ENCODE measurements at places on chromosomes 5 and 9. TPM values are rescaled to one million over a fixed set of nuclear protein-coding genes. Genes with fewer than 3 reads are reported as not detected.

DNA sequence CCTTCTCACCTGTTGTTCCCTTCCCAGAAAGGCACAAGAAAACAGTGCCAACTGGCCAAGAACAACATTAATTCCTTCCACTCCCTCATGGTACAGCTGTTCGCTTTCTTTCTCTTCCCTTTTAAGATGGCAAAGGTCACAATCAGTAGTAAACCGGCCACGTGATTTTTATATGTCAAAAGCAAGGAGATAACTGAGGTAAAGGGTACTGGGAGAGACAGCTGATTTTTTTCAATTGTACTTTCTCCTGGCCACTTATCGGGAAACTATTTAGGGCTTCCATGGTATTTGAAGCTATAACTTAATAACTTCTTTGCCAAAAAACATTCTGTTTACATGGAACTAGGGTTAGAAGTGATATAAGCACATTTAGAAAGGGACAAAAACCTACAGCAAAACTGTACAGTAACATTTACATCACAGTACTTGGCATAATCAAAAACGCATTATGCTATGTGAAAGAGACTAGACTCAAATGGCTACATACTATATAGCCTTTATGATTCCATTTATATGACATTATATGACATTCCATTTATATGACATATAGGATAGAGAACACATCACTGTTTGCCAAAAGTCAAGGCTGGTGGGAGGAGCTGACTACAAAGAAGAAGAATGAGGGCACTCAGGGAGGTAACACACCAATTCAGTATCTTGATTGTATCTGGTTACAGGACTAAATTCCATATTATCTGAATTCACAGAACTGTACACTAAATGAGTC lies 24.8 kb downstream of the PLPP1 start:
- H3K4me3 ChIP-seq: no peak overlapping the region
- peaks cover 18% of the 10 kb centered on the region for H3K4me1 ChIP-seq
- no peak overlapping the region for H3K27ac ChIP-seq
- no peaks in the 10 kb centered on the region for H3K27me3 ChIP-seq
- H3K36me3 ChIP-seq: no peaks in the 10 kb centered on the region

DNA sequence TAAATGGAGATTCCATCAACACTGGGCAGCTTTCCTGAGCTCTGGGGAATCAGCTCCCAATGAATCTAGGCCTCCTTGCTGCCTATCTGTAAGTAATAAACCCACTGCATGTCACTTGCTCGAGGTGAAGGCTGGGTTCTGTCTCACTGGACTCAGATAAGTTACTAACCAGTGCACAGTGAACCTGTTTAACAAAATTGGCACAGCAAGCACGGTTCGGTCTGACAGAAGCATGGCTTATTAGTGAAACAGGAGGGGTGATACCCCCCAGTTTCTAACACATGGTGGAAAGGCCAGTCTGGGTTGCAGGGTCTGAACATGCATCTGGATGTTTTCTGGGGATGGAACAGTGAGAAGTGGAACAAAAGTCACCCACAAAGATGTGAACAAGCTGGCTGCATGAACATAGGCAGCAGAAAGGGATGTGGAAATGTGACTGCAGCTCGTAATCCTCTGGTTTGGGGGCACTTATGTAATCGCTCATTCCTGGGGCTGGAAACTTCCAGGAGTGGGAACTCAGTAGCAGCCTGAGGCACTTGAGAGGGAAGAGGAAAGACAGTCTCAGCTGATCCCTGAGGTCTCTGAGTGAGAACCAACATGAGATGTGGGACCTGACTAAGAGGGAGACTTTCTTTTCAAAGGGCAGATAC lies 37.7 kb downstream of the UGT3A2 start:
- H3K4me1 ChIP-seq: no peaks in the 10 kb centered on the region
- H3K36me3 ChIP-seq: no peaks in the 10 kb centered on the region
- no peak overlapping the region for H3K4me3 ChIP-seq

Gene C9
- total RNA-seq: not detected

Gene IFNK
- not detected for total RNA-seq

DNA sequence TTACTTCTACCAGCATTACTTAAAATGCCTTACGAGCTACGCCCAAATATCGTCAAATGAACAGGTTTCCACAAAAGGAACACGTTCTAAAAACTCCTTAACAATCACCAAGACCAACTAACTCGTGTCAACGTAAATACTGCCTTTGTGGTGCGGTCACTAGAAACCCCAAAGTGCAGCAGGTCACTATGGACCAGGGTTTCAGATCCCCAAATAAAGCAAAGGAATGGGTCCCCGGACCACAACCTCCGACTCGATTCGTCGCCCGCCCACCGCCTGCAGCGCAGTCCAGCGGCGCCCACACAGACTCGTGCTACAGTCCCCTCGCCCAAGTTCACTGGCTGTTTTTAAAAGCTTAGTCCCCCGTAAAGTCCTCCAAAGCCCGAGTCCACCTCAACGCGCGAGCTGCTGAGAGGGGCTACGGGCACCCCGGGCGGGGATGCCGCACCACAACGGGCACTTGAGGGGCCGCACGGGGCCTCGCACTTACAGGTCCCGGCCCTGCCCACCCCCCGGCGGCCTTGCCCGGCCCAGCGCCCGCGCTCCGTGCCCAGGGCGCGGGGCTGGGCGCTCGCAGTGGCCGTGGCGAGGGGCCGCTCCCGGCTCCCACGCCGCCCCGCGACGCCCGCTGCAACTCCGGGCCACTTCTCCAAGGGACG lies 1.1 kb downstream of the NFIB start:
- no peak overlapping the region for H3K27ac ChIP-seq

- no peaks in the 10 kb centered on the region for H3K27me3 ChIP-seq
- H3K4me1 ChIP-seq: peaks cover 24% of the 10 kb centered on the region
Measured at GRCh38 chr9:135929656-135930445, 22.5 kb upstream of the CAMSAP1 start.

GRCh38 chr9:134329886-134330285 lies 3.6 kb downstream of the RXRA start:
- DNase-seq: no peak
- no peak overlapping the region for H3K27ac ChIP-seq
- no peaks in the 10 kb centered on the region for H3K4me1 ChIP-seq
- H3K4me3 ChIP-seq: no peak overlapping the region
- H3K27me3 ChIP-seq: no peaks in the 10 kb centered on the region
- no peaks in the 10 kb centered on the region for H3K36me3 ChIP-seq

GRCh38 chr9:107665057-107665456 lies 175.5 kb upstream of the KLF4 start:
- no peak overlapping the region for H3K27ac ChIP-seq
- H3K4me1 ChIP-seq: no peaks in the 10 kb centered on the region
- DNase-seq: no peak
- no peaks in the 10 kb centered on the region for H3K36me3 ChIP-seq

Gene WDR38
- total RNA-seq: not detected

Gene MYMK
- not detected for total RNA-seq

Gene CCL21
- total RNA-seq: not detected

Gene STC2
- total RNA-seq: 27.8 TPM

DNA sequence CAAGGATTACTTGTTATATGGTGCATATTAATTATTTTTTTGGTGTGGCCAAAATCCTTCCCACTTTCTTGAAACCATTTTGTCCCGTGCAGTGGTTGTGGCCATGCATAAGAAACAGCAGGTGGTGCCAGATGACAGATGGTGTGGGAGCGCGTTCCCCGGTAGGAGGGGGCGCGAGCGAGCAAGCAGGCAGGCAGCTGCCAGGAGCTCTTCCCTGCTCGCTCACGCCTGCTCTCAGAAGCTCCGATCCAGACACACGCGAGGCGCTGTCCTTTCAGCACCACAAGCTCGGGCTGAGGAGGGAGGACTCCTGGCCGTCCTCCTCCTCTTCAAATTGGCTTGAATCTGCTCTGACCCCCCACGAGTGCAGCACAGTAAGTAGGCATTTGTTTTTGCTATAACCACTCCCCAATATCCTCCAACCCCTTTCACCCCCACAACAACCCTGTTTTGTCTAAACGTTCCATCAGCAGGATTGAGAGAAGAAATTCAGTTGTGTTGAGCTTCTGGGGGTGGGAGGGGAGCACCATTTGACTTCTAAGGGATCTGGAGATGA lies at the start of gene NSG2:
Gene NSG2, plus strand, starts transcription at position 237 of the 556 bp plus-strand sequence. CDS start 1,050 bp downstream, outside the sequence.
- DNase-seq: peak; percentile 62
- no peaks in the 10 kb centered on the region for H3K36me3 ChIP-seq
- H3K27ac ChIP-seq: no peak within 1 kb of the TSS
- H3K27me3 ChIP-seq: peaks cover 37% of the 10 kb centered on the region

Gene MARCOL
- not detected for total RNA-seq

DNA sequence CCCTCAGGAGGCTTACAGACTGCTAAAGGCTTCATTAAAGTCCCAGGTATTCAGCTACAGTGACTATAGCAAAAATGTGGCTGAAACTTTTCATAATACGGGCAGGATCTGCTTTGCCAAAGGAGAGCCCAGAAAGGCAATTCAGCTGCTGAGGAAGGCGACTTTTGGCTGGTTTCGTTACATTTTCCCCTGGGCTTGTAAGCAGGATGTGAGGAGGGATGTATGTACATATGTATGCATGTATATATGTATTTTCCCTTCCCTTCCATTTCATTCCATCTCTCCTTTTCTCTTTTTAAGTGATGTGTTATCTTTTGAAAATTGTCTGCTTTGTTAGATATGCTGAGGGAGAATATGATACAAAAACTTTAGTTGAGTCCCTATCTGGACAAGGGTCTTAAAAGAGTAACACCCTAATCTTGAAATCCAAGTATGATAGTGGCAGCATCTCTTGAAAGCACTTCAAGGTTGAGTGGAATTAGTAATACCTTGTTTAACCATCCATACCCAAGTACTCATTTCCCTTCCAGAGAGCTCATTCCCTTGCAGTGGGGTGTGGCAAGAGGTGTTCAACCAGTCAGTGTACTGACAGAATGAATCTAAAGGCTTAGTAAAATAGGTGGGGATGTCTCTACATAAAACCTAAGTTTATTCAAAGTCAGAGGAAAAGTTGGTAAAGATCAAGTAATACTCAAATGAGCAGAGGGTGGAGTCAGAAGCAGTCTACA lies 28.7 kb downstream of the RAD1 start:
- H3K4me1 ChIP-seq: no peaks in the 10 kb centered on the region
- no peak overlapping the region for H3K27ac ChIP-seq
- no peaks in the 10 kb centered on the region for H3K36me3 ChIP-seq
- no peak for DNase-seq
- H3K4me3 ChIP-seq: no peak overlapping the region

Gene BHMT2
- not detected for total RNA-seq

DNA sequence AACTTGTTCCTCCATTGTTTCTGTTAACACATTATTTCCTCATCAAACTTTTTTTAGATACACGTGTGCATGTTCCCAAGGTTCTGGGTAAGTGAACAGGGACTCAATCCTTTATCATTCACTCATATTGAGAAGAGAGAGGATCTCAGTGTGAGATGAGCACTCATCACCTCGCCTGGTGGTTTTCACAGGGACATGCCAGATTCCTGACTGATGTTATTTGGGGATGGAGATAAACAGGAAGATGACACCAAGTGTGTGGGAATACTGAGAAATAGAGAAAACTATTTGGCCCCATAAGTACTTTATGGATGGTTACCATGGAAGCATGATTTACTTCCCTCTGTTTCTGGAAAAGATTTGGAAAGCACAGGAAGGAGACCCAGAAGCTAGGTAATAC lies 533.3 kb upstream of the DMAC1 start:
- DNase-seq: no peak
- H3K4me3 ChIP-seq: no peak overlapping the region
- no peaks in the 10 kb centered on the region for H3K4me1 ChIP-seq
- H3K27me3 ChIP-seq: peaks cover 8% of the 10 kb centered on the region

Gene DNAI1
- total RNA-seq: not detected

Gene FOXD4
- not detected for total RNA-seq

GRCh38 chr9:97568461-97569275 lies 64.5 kb downstream of the TSTD2 start:
- no peaks in the 10 kb centered on the region for H3K27me3 ChIP-seq
- H3K4me1 ChIP-seq: peaks cover 3% of the 10 kb centered on the region
- H3K27ac ChIP-seq: no peak overlapping the region
- H3K36me3 ChIP-seq: no peaks in the 10 kb centered on the region
- H3K4me3 ChIP-seq: no peak overlapping the region

DNA sequence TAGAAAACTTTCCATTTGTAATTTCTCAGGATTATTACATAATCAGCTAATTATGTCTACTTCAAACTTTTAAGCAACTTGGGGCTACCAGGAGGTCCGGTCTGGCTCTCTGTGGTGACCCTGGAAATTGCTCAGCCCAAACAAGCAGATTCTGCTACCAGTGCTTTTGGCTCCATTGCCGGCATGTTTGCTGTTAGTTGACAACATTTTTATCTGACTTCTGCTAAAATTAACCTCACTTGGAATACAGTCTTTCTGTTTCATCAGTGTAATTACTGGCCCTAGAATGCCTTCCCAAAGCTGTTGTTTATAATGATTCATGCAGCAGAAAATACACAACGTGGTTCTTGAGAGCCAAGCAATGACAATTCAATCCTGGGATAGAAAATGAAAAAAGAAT lies 38.5 kb upstream of the FAM81B start:
- no peaks in the 10 kb centered on the region for H3K4me1 ChIP-seq
- H3K36me3 ChIP-seq: no peaks in the 10 kb centered on the region
- no peak overlapping the region for H3K27ac ChIP-seq
- H3K4me3 ChIP-seq: no peak overlapping the region
- no peak for DNase-seq

DNA sequence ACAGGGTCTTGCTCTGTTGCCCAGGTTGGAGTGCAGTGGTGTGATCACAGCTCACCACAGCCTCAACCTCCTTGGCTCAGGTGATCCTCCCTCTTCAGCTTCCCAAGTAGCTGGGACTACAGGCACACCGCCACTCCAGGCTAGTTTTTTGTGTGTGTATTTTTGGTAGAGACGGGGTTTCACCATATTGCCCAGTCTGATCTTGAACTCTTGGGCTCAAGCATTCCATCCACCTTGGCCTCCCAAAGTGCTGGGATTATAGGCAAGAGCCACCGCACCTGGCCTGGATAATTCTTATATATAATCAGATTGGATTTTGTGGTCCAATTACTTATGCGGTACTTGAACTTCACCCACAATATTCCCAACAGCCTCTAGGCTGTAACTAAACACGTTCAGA lies 19.8 kb downstream of the CCDC69 start:
- no peak overlapping the region for H3K4me3 ChIP-seq
- H3K27me3 ChIP-seq: no peaks in the 10 kb centered on the region

GRCh38 chr9:136122425-136123383 lies 4.0 kb upstream of the TMEM250 start:
- H3K27me3 ChIP-seq: no peaks in the 10 kb centered on the region
- DNase-seq: peak; percentile 82
- H3K36me3 ChIP-seq: no peaks in the 10 kb centered on the region
- no peak overlapping the region for H3K27ac ChIP-seq
- peaks cover 9% of the 10 kb centered on the region for H3K4me1 ChIP-seq
- peak overlapping the region; percentile 24 for H3K4me3 ChIP-seq

Gene GABRA1
- total RNA-seq: not detected

Gene PAEP
- total RNA-seq: not detected

All from activated naive CD4-positive, alpha-beta T cell treated with anti-CD3 and anti-CD28 coated beads for 36 hours (primary cell).